Brain pericyte (primary cell): ENCODE measurements at places on chromosomes 5 and 9.
A peak's percentile ranks its signal among the peaks of the same experiment; 100 is the strongest.

DNA sequence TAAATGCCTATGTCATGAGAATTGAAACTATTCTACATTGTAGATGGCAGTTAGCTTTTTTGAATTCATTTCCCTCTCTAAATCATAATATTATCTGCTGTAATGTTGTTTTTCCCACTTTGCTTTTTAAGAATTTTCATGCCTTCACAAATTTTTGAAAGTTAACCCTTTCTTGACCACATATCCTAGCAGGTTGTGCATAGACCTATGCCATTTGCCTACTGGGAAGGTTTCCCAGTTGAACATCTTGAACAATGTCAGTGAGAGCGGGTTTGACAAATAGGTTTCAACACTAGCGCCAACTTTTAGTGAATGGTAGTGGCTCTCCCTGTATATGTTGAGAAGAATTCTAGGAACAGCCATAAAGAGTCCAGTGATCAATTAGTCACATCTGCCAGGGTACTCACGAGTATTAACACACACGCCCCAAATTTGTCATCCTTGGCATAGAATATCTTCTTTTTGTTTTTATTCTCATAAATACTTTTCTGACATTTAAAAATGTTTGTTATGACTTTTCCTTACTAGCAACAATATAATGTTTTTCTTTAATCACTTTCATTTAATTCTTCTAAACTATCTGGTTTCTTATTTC, 307.6 kb downstream of the PJA2 start:
- DNase-seq = no peak

GRCh38 chr9:90057361-90057760, 452.5 kb downstream of the GADD45G start:
- DNase-seq = no peak

GRCh38 chr5:73996151-73996755, 370.3 kb downstream of the ARHGEF28 start:
- no peak for DNase-seq

DNA sequence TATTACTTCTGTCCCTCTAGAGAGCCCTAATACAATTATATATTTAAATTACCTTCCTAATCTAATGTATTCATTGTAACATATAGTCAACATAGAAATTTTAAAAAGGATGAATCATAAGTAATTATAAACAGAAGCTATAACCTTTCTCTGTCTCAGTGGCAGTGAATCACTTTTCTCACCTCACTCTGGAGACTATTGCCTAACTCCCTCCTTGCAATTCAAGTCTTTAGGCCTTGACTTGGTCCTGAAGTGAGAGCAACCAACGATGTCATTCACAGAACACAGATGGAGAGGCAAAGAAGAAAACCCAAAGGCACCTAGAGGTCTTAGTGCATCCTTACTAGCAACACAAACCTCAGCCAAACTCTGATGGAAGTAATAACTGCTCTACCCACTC, 133.3 kb upstream of the DPYSL3 start:
- no peak for DNase-seq

DNA sequence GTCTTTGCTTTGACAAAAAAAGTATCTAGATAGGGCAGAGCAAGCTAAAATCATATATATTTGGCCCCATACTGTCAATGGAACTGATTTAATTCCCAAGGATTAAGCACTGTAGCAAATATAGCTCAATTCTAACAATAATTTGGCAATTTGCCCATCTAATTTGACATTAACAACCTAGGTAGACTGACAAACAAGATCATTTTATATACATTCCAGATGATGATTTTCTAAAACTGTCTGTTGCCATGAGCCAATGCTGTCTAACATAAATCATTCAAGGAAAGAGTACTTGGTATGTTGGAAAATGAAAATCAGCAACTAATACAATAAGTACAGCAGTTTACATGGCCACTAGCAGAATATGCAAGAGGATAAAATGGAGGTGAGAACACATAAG, 32.1 kb downstream of the MCTP1 start:
- no peak for DNase-seq

DNA sequence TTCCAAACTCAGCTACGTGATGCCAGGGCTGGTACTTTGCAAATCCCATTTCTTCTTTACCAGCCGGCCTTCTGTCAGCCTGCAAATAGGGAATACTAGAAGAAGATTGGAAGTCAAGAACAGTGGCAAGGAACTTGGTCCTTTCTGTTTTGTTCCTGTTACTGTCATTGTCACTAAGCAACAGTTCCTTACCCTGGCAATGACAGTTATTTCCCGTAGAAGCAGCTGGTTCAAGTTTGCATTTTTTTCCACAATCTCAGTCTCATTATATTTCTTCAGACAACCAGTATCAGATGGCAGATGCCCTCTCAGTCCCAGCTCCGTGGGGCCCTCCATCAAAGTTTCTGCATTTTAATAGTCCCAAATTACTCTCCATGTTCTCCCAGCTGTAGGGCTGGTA, 9.1 kb upstream of the C1QTNF2 start:
- DNase-seq = no peak

DNA sequence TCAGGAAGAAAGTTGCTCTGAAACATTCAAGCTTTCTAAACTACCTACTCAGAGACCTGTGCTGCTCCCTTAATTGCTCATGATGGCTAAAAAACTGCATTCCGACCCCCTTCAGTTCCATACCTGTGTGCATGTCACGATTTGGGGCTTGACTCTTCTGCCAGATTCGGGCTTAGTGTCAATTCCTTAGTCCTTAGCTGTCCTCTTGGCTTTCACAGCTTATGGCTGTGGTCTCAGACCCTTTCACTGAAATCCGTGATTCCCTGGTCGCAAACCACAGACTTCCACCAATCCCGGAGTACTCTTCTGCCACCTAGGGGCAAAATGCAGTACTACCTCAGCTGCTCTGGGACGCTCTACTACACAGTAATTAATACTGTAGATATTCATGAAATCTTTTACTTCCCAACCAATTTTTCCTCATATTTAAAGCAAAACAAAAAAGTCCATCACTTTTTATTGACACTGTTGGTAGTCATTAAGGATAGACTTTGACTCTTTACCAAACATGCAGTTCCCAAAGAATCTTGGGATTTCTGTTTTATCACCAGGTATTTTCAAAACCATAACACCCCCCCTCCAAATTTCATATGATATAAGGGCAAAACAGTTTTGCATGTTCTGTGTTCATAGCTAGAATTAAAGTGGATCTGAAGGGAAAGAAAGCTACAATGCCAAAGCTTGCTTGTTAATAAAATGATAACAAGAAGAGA, 617.4 kb downstream of the SLCO4C1 start:
- DNase-seq = peak; percentile 37

DNA sequence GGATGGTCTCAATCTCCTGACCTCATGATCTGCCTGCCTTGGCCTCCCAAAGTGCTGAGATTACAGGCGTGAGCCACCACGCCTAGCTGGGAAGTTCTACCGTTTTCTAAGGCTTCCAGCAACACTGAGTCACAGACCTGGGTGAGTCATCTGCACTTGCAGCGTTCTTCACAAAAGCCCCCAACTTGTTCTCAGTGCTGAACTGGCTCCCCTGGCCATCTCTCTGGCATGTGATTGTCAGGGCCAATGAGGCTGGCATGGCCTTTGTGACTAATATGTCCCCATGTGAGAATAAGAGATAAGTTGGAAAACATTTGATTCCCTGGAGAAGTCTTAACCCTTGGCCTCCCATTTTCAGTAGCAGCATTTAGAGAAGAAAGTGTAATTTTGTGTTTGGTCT, 124.4 kb downstream of the WDR41 start:
- DNase-seq = no peak

- no peak for DNase-seq
These were observed 18.7 kb downstream of the ORM2 start for GRCh38 chr9:114348261-114348905.

DNA sequence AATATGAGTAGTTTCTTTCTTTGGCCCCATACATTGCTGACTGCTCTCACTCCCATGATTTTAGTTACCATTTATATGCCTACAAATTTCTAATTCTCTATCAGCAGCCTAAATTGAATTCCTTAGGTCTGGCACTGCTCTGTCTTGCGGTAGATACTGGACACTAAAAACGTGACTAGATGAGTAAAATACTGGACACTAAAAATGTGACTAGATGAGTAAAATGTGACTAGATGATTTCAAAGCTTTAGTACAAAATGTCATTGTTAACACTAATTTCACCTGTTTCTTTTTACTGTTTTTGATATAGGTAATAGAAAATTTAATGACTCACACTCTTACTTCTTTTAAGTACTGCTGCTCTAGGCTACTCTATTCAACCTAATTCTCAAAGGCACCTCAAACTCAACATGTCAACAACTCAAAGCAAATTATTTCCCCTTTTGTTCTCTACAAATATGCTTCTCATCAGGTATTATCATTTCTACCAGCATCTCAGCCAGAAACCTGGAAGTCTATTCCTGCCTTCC, 31.4 kb upstream of the GOLGA1 start:
- DNase-seq = no peak

DNA sequence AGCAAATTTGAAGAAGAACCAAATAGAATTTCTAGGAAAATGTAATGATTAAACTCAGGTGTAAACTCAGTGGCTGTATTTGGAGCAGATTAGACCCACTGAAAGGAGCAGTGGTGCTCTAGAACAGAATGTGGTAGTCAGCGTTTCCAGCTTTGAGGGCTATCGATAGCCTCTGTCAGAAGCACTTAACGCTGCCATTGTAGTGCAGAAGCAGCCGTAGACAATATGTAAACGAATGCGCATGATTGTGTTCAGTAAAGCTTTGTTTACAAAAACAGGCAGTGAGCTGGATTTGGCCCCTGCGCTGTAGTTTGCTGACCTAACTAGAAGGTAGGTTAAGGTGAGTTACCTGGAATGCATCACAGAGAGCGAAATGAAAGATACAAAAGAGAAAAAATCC, 72.0 kb downstream of the FAM78A start:
- no peak for DNase-seq

DNA sequence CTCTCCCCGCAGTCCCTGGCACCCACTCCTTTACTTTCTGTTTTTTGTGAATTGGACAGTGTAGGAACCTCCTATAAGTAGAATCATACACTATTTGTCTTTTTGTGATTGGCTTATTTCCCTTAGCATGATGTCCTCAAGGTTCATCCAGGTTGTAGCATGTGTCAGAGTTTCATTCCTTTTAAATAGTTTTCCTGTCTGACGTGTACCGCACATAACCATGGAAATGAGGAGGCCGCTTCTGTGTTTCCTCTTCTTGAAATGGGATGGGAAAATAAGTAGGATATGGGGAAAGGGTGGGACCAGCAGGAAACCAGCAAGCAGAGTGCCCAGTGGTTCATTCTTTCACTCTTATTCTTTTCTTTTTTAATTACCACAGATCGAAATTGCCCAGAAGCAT, 72.6 kb upstream of the ENTREP1 start:
- DNase-seq = no peak

DNA sequence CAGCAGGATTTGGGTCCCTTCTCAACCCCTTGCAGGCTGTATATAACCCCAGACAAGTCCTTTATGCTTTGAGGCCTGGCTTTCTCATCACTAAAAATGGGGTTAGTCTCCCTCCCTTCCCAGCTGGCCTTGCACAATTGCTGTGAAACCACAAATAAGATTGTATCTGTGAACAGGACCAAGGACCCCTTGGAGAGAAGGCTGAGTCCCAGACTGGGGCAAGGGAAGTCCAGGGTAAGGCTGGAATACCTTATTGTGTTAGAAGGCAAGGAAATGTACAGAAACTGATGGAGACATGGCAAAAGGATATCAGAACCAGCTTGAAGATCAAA, 11.4 kb downstream of the MACROH2A1 start:
- DNase-seq = no peak

DNA sequence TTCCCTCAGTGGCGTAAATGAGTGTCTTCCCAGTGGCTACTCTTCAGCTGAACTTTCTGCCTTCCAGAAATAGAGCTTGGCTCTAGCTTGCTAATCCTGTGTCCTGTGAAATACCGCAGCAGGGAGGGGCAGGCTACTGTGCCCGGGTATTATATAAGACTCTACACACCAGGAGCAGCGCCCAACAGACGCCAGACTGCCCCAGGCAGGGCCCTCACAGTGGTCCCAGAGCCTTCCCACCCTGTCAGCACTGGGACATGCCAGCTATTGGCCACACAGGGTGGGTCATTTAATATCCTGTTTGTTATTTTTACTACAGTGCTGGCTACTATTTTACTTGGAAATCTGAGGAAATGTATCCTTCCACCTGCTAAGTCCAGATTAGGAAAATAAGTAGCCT, 121.0 kb downstream of the FEM1C start:
- DNase-seq = no peak

DNA sequence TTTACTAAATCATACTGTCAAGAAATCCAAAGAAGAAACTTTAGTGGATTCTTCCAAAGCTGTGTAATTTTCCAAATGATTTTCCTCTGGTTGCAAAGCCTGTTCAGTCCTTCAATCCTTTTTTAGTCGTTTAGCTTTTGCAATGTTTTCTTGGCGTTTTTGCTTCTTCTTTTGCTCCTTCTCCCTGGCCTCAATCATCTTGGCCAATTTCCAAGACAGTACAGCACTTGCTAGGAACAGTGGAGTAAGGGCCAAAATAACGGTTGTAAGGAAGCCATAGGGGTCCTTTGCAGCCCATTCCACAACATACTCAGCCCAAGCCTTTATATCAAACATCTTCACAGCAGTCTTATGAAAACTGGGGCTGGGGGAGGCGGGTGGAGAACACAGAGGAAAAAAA, 2.4 kb downstream of the SMIM15 start:
- DNase-seq = no peak

DNA sequence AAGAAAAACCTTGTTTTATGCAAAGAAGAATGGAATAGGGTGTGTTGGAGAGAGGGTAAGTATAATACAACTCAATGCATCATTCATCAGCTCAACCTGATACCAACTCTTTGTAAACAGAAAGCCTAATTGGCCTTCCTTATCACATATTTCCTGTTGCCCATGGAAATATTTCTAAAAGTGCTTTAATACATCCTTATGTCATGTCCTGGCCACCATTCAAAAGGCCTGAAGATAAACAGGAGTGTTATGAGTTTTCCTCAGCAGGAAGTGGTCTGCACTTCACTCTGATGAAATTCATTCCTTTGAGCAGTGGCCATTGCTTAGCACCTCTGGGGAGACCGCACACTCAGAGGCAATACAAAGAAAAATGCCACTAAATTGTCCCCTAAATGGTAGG, 511.2 kb downstream of the SEMA5A start:
- DNase-seq = no peak

DNA sequence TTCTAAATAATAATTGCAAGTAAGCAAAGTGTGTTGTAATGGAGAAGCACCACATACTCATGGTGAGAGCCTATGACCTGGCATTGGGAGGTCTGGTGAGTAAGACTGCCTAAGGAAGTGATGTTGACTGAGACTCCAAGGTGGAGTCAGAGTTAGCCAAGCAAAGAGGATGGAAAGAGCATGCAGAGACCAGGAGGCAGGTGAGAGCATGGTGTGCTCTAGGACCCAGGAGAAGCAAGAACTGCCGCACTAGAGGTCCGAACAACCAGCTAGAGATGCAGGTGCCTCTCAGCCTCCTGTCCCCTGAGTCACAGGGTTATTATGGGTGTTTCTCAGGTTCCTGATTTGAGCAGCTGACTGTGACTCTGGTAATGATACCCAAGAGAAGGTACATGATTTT, 27.3 kb downstream of the ANP32B start:
- no peak for DNase-seq

GRCh38 chr9:32877639-32878217, 94.4 kb downstream of the TMEM215 start:
- DNase-seq = no peak
